ENCODE measurements at places on chromosomes 1 and 21. TPM values are rescaled to one million over a fixed set of nuclear protein-coding genes. Genes with fewer than 3 reads are reported as not detected.

GRCh38 chr1:96214982-96215381 is 506.6 kb upstream of the PTBP2 start:
- DNase-seq = no peak

- DNase-seq = peak; percentile 80
Observed at GRCh38 chr1:24502709-24503058, at the start of gene RCAN3. Gene RCAN3 (plus strand): TSS chr1:24502836. CDS start chr1:24514373, 11,537 bp downstream.

- no peak for DNase-seq
Observed at GRCh38 chr1:34129630-34130029, 35.4 kb downstream of the CSMD2 start.

DNA sequence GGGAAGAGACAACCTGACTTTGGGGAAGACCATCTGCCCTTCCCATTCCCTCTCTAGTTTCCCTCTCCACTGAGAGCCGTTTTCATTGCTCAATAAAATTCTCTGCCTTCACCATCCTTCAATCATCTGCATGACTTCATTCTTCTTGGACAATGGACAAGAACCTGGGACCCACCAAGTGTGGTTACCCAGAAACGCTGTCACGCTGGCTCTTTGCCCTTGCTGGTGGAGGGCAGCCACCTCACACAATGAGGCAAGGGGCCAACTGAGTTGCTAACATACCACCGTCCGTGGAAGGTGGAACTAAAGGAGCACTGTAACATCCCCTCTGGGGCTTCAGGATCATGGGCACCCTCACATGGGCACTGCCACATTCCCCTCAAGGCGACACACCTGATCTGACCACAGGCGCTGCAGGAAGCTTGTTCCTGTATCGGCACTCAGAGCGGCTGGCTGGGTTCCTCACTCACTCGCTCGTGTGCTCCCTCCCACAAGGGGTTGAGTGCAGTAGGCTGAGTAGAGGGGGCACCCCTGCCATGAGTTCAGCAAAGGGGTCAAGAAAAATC is 652.4 kb downstream of the PLPP3 start:
- DNase-seq = no peak

DNA sequence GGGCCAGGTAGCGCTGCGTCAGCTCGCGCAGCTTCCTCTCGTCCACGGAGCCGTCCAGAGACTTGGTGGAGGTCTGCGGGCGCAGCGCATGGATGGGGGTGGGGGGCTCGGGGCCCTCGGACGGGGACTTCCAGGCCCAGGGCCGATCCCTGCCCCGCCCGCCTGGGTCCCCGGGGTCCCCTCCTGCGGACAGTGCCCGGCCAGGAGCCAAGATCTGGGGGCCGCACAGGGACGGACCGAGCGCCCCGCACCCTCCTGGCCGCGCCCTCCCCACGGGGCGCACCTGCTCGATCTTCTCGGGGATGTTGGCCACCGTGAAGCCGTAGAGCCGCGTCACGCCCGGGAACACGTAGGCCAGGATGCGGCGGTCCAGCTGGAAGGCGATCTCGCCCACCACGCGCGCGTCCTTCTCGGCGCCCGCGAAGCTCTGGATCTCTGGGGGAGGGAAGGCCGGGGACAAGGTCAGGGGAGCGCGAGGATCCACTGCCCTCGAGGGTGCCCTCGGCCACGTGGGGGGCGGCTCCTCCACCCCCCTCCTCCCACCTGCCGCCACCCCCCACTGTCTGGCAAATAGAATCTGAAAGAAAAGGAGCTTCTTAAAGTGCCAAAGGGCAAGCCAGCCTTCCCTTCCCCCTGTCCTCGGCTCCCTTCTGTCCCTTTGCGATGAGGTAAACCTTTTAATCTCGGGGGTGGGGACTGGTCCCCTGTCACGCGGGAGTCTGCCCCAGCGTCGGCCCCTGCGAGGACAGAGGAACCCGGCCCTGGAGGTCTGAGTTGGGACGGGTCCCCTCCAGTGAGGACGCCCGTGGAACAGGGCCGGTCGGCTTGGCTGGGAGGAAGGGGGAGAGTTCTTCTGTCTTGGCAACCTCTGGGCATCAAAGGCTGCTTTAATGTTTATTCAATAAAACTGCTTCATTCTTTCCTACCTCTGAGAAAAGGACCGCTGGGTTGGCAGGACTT is 6.5 kb upstream of the FTCD start:
- no peak for DNase-seq

- DNase-seq = no peak
Observed at GRCh38 chr1:85049735-85050166, 1.5 kb upstream of the MCOLN3 start.

PDE9A gene
- total RNA-seq = 3.4 TPM

- DNase-seq = no peak
Observed at GRCh38 chr1:229798558-229798957, 172.5 kb downstream of the URB2 start.

DNA sequence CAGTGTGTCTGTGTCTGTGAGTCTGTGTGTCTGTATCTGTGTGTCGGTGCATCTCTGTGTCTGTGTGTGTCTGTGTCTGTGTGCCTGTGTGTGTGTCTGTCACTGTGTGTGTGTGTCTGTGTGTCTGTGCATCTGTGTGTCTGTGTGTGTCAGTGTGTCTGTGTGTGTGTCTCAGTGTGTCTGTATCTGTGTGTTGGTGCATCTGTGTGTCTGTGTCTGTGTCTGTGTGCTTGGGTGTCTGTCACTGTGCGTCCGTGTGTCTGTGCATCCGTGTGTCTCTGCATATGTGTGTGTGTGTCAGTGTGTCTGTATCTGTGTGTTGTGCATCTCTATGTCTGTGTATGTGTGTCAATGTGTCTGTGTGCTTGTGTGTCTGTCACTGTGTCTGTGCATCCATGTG is 44.7 kb upstream of the POFUT2 start:
- no peak for DNase-seq

Measured in skin of body (tissue), 3 donors.